ENCODE measurements at places on chromosomes 3 and 15. TPM values are rescaled to one million over a fixed set of nuclear protein-coding genes. Genes with fewer than 3 reads are reported as not detected.

GRCh38 chr3:113615976-113616375, 80.5 kb downstream of the USF3 start:
- H3K4me3 ChIP-seq, result no peak overlapping the region
- no peaks in the 10 kb centered on the region for H3K27me3 ChIP-seq
- no peak overlapping the region for H3K27ac ChIP-seq
- DNase-seq, result no peak
- peaks cover 13% of the 10 kb centered on the region for H3K4me1 ChIP-seq

- H3K27ac ChIP-seq, result peak overlapping the region; percentile 77
- no peaks in the 10 kb centered on the region for H3K36me3 ChIP-seq
- no peaks in the 10 kb centered on the region for H3K27me3 ChIP-seq
- no peak for DNase-seq
- H3K4me3 ChIP-seq, result no peak overlapping the region
These were observed 76.8 kb downstream of the TAMM41 start for GRCh38 chr3:11769704-11770476.

The CAV3 gene
- not detected for polyA plus RNA-seq

The B3GNT5 gene
- polyA plus RNA-seq, result not detected

GRCh38 chr15:71612397-71612722, 198.0 kb upstream of the NR2E3 start:
- H3K27me3 ChIP-seq, result peaks cover 30% of the 10 kb centered on the region
- H3K27ac ChIP-seq, result no peak overlapping the region
- H3K4me1 ChIP-seq, result no peaks in the 10 kb centered on the region
- no peaks in the 10 kb centered on the region for H3K36me3 ChIP-seq
- H3K4me3 ChIP-seq, result no peak overlapping the region

GRCh38 chr3:45225465-45226205, 452 bp downstream of the TMEM158 start:
- peak; percentile 11 for DNase-seq
- no peak overlapping the region for H3K27ac ChIP-seq
- H3K4me3 ChIP-seq, result peak overlapping the region; percentile 55
- peaks cover 83% of the 10 kb centered on the region for H3K27me3 ChIP-seq

DNA sequence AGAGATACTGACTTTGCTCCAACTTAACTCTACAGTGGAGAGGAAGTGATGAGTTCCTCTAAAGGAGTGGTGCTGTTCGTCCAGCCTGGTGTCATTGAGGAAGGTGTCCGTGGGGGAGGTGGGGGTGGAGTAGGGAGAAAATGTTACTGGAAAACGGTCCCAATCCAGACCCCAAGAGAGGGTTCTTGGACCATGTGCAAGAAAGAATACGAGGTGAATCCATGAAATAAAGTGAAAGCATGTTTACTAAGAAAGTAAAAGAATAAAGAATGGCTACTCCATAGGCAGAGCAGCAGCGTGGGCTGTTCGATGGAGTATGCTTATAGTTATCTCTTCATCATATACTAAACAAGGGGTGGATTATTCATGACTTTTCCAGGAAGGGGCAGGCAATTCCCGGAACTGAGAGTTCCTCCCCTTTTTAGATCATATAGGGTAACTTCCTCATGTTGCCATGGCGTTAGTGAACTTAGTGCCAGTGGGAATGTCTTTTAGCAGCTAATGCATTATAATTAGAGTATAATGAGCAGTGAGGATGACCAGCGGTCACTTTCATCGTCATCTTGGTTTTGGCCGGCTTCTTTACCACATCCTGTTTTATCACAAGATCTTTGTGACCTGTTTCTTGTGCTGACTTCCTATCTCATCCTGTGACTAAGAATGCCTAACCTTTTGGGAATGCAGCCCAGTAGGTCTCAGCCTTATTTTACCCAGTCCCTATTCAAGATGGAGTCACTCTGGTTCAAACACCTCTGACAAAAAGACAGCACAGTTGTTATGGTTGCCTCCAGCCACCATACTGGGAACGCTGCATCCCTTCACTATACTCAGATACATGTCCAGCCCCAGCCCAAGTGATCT, 38.6 kb downstream of the CLEC3B start:
- no peaks in the 10 kb centered on the region for H3K36me3 ChIP-seq
- no peak overlapping the region for H3K4me3 ChIP-seq
- no peak overlapping the region for H3K27ac ChIP-seq
- peaks cover 11% of the 10 kb centered on the region for H3K27me3 ChIP-seq

GRCh38 chr15:58046467-58046866, 19.0 kb downstream of the ALDH1A2 start:
- no peaks in the 10 kb centered on the region for H3K4me1 ChIP-seq
- H3K27me3 ChIP-seq, result peaks cover 26% of the 10 kb centered on the region
- H3K36me3 ChIP-seq, result no peaks in the 10 kb centered on the region
- DNase-seq, result no peak
- no peak overlapping the region for H3K27ac ChIP-seq

- no peaks in the 10 kb centered on the region for H3K27me3 ChIP-seq
- H3K27ac ChIP-seq, result no peak overlapping the region
- no peak overlapping the region for H3K4me3 ChIP-seq
- no peaks in the 10 kb centered on the region for H3K36me3 ChIP-seq
- DNase-seq, result no peak
- peaks cover 15% of the 10 kb centered on the region for H3K4me1 ChIP-seq
These were observed 29.7 kb upstream of the KLF13 start for GRCh38 chr15:31296646-31297574.

DNA sequence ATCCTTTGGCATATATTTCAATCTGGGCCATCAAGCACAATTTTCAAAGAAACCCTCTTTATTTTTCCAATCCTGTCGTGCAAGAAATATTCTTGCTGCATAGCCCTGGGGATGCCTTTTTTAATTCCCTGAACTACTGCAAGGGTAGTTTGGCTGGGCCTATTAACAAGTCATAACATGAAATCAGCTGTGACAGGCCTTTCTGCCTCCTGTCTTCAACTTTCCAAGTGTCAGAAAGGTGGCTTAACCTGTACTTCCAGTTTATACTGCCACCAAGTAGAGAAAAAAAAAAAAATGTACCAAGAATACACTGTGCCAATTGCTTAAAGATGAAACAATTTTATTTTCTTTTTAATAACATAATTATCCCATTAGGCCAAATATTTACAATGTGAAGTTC, 32.4 kb upstream of the SPPL2A start:
- H3K36me3 ChIP-seq, result no peaks in the 10 kb centered on the region
- H3K27ac ChIP-seq, result no peak overlapping the region
- no peak for DNase-seq

DNA sequence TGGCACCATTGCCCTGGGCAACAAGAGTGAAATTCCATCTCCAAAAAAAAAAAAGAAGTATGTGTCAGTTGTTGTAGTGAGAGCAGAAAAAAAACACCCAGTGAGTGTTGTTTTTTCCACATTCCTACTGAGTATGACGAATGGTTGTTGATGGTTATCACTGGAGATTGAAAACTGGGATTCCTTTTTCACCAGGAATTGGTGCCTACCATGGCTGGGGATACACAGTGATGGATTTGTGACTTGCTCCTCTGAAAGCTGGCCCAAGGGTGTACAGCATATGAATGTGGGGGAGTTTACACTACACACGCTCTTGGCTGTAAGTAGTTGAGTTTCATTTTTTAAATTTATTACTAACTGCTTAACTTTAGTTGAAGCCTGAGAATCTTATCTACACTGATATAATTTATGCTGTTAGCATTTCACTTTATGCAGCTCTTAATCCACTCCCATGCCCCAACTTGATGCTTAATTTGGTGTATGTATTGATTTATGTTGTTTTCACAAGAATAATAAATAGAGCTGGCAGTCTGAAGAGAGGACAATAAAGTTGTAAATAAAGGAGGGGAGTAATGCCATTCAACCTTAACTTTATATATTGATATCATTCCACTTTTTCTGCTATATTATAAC, 56.0 kb upstream of the MME start:
- no peaks in the 10 kb centered on the region for H3K27me3 ChIP-seq
- H3K4me3 ChIP-seq, result no peak overlapping the region
- H3K4me1 ChIP-seq, result no peaks in the 10 kb centered on the region
- H3K27ac ChIP-seq, result no peak overlapping the region

- no peaks in the 10 kb centered on the region for H3K36me3 ChIP-seq
- peaks cover 13% of the 10 kb centered on the region for H3K27me3 ChIP-seq
- no peak for DNase-seq
These were observed 89.9 kb upstream of the DCBLD2 start for GRCh38 chr3:98991393-98991792.

DNA sequence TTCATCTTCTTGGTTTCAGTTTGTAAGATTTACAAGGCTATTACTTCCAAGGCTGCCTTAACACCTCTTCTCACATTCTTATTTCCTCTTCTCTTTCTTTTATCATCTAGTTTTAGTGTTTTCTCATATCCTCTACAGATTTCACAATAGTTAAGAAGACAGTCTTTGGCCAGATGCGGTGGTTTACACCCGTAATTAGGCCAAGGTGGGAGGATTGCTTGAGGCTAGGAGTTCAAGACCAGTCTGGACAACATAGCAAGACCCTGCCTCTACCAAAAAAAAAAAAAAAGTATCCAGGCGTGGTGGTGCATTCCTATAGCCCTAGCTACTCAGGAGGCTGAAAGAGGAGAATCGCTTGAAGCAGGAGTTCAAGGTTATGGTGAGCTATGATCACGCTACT, 3.5 kb upstream of the ALDH1A2 start:
- H3K4me1 ChIP-seq, result peaks cover 6% of the 10 kb centered on the region
- H3K27ac ChIP-seq, result no peak overlapping the region
- peaks cover 2% of the 10 kb centered on the region for H3K36me3 ChIP-seq
- H3K27me3 ChIP-seq, result peaks cover 29% of the 10 kb centered on the region

DNA sequence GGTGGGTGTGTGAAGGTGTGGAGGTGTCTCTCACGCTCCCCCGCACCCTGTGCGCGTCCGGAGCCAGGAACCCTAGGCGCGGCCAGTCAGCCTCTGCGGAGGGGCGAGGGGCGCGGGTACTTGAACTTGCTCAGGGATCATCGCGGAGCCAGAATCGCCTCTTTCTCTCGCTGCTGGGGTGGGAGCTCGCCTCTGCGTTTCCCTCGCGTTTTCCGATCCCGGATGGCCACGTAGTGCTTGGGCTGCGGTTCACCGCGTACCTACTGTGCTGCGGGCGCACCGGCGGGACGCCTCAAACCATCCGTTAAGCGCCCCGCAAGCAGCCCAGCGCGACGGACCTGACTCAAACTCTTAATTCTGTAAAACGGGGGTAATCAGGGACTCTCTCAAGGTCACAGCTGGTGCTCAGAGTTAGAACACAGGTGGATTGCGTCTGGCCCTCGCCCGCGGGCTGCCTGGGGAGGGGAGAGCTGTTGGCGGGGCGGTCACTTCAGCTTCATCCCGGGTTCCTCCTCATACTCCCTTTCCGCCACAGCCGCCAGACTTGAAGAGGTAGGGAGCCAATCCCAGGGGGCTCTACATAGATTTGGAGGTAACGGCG, 686 bp downstream of the MYRIP start:
- no peak overlapping the region for H3K27ac ChIP-seq
- peaks cover 55% of the 10 kb centered on the region for H3K27me3 ChIP-seq
- H3K4me3 ChIP-seq, result peak overlapping the region; percentile 75
- H3K36me3 ChIP-seq, result no peaks in the 10 kb centered on the region
- H3K4me1 ChIP-seq, result peaks cover 27% of the 10 kb centered on the region

The PIERCE2 gene
- polyA plus RNA-seq, result 1.8 TPM

GRCh38 chr3:55000953-55001352, 73.1 kb upstream of the LRTM1 start:
- H3K27ac ChIP-seq, result no peak overlapping the region
- DNase-seq, result no peak
- H3K27me3 ChIP-seq, result peaks cover 1% of the 10 kb centered on the region
- H3K4me3 ChIP-seq, result no peak overlapping the region
- no peaks in the 10 kb centered on the region for H3K4me1 ChIP-seq
- H3K36me3 ChIP-seq, result no peaks in the 10 kb centered on the region

- no peaks in the 10 kb centered on the region for H3K27me3 ChIP-seq
- no peak for DNase-seq
- no peak overlapping the region for H3K4me3 ChIP-seq
These were observed 45.1 kb downstream of the COLQ start for GRCh38 chr3:15476378-15476777.

- no peaks in the 10 kb centered on the region for H3K27me3 ChIP-seq
- no peak overlapping the region for H3K4me3 ChIP-seq
- no peaks in the 10 kb centered on the region for H3K36me3 ChIP-seq
These were observed 844 bp downstream of the IMPG2 start for GRCh38 chr3:101319531-101319930.

The FHIT gene
- polyA plus RNA-seq, result 11.1 TPM

GRCh38 chr15:65646486-65646885, 24.7 kb downstream of the SLC24A1 start:
- H3K4me1 ChIP-seq, result peaks cover 7% of the 10 kb centered on the region
- no peak for DNase-seq
- H3K27ac ChIP-seq, result no peak overlapping the region
- peaks cover 10% of the 10 kb centered on the region for H3K36me3 ChIP-seq
- H3K4me3 ChIP-seq, result no peak overlapping the region
- no peaks in the 10 kb centered on the region for H3K27me3 ChIP-seq

DNA sequence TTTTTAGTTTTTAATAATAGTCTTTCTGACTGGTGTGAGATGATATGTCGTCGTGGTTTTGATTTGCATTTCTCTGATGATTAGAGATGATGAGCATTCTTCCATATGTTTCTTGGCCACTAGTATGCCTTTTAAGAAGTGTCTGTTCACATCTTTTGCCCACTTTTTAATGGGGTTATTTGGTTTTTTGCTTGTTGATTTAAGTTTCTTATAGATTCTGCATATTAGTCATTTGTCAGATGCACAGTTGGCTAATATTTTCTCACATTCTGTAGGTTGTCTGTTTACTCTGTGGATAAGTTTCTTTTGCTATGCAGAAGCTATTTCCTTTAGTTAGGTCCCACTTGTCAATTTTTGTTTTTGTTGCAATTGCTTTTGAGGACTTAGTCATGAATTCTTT, 185.4 kb downstream of the SUCNR1 start:
- H3K4me3 ChIP-seq, result no peak overlapping the region
- DNase-seq, result no peak
- no peaks in the 10 kb centered on the region for H3K4me1 ChIP-seq
- H3K36me3 ChIP-seq, result no peaks in the 10 kb centered on the region
- H3K27ac ChIP-seq, result no peak overlapping the region
- H3K27me3 ChIP-seq, result no peaks in the 10 kb centered on the region

- H3K27me3 ChIP-seq, result no peaks in the 10 kb centered on the region
- H3K36me3 ChIP-seq, result peaks cover 28% of the 10 kb centered on the region
- H3K27ac ChIP-seq, result peak overlapping the region; percentile 98
- H3K4me3 ChIP-seq, result peak overlapping the region; percentile 72
These were observed 113.7 kb downstream of the LRIG1 start for GRCh38 chr3:66386925-66387650.

GRCh38 chr15:60691508-60692047, 212.6 kb upstream of the ICE2 start:
- no peak overlapping the region for H3K4me3 ChIP-seq
- no peak overlapping the region for H3K27ac ChIP-seq

- no peak overlapping the region for H3K4me3 ChIP-seq
- no peaks in the 10 kb centered on the region for H3K27me3 ChIP-seq
- H3K27ac ChIP-seq, result no peak overlapping the region
- H3K4me1 ChIP-seq, result no peaks in the 10 kb centered on the region
- no peak for DNase-seq
- H3K36me3 ChIP-seq, result no peaks in the 10 kb centered on the region
These were observed 16.1 kb downstream of the TNIK start for GRCh38 chr3:171444001-171444690.

DNA sequence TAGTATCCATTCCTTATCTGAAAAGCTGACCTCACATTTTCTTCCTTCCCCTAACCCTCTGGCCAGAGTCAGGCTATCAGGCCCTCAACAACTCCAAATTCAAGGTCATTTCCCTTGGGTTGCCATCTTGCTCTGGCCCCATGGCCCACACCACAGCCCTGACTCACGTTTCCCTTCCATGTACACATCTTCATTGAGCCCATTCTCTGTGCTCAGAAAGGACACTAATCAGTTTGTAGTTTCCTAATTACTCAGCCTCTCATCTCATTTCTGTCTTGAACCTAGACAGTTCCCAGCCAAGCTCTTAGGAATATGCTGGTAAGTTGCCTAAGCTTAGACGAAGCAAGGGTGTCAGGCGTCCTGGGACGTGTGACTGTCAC, 14.9 kb downstream of the TGM5 start:
- no peak for DNase-seq
- H3K36me3 ChIP-seq, result no peaks in the 10 kb centered on the region
- no peak overlapping the region for H3K4me3 ChIP-seq
- H3K4me1 ChIP-seq, result peaks cover 14% of the 10 kb centered on the region
- peaks cover 10% of the 10 kb centered on the region for H3K27me3 ChIP-seq
